ENCODE measurements at places on chromosomes 11 and 22.

DNA sequence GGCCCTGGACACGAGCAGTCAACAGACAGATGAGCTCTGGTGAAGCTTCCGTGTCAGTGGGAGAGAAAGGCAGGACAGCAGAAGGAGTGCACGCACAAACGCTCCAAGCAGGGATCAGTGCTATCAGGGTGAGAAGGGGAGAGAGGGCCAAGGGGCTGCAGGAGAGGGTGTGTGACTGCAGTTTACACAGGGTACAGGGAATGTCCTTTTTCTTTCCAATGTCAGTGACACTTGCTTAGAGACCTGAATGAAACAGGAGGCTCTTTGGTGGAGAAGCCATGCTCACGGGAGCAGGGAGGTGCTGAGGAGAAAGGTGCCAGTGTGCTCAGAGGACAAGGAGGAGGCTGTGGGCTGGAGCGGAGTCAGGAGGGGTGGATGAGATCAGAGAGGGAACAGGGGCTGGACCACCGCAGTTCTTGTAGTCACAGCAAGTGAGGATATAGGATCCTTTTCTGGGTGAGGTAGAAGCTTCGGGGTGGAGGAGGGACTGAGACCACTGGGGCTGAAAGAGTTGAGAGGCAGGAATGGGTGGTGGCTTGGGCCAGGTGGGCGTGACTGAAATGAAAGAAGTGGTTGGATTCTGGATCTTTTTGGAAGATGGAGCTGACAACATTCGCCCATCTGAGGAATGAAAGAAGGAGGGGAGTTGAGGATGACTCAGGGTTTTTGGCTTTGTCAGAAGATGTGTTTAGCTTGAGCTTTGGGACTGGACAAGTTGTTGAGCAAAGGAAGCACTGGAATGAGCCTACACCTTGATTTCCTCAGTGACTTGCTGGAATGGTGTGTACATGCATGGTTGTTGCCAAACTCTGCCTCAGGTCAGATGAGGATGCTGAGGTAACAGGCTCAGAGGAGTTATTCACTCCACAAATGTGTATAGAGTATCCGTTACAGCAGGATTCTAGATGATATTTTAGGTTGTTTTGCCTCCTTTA is 87.9 kb downstream of the ADAMTS15 start:
- no peak for DNase-seq

- no peak for DNase-seq
Measured at GRCh38 chr11:121514432-121515334, 61.9 kb upstream of the SORL1-AS1 start.

GRCh38 chr11:34351051-34351450 is 6.8 kb downstream of the ABTB2 start:
- DNase-seq, result no peak

DNA sequence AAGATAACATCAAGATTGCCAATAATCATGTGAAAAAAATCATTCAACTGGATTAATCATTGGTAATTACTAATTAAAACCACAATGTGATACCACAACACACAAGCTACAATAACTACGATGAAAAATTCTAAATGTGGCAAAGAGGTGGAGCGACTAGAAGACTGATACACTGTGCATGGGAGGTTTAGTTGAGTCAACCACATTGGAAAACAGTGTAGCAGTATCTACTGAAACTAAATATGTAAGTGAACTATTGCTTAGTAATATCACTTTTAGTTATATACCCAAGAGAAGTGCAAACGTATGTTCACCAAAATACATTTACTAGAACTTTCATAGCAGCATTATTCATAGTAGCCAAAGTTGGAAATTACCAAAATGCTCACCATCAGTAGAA is 359.9 kb downstream of the ETS1 start:
- DNase-seq, result no peak

DNA sequence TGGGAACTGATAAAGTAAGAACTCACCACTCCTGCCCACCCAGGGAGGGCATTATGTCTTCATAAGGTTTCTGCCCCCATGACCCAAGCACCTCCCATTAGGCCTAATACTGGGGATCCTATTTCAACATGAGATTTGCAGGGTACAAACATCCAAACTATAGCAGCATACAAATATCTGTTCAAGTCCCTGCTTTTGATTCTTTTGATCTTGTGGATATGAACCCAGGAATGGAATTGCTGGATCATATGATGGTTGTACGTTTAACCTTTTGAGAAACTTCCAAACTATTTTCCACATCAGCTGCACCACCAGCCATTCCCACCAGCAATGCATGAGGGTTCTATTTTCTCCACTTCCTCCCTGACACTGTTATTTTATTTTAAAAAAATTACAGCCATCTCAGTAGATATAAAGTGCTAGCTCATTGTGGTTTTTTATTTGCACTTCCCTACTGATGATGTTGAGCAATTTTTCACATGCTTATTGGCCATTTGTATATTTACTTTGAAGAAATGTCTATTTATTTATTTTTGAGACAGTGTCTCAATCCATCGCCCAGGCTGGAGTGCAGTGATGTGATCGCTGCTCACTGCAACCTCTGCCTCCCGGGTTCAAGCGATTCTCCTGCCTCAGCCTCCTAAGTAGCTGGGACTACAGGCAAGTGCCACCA is 7.1 kb upstream of the ATG16L2 start:
- DNase-seq, result no peak

GRCh38 chr11:16603890-16604793 is 134.3 kb upstream of the C11orf58 start:
- peak; percentile 5 for DNase-seq

- DNase-seq, result peak; percentile 72
Measured at GRCh38 chr11:114166897-114167323, 107.4 kb downstream of the ZBTB16 start.

All from brain microvascular endothelial cell (primary cell).